ENCODE measurements at places on chromosomes 3 and 15. TPM values are rescaled to one million over a fixed set of nuclear protein-coding genes. Genes with fewer than 3 reads are reported as not detected.

CSPG4 gene
- 3.0 TPM for total RNA-seq

ANKUB1 gene
- not detected for total RNA-seq

CPNE9 gene
- 4.4 TPM for total RNA-seq

LTK gene
- total RNA-seq = 0.38 TPM

DNA sequence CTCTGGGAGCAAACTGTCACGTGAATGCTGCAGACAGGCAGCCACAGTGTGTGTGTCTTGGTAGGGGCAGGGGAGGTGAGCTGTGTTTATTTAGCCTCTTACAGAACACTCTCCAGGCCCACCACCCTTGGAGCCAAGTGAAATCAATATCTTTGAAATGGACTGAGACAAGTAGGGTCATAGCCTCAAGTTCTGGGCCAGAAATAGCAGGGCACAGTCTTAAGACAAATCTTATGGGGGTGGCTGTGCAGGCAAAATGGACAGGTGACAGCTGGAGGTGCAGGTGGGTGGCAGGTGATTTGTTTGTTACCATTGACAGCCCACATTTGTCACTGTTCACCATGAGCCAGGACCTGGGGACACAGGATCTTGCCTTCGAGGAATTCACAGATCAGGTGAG, 93.6 kb upstream of the NMNAT3 start:
- no peak for DNase-seq

DNA sequence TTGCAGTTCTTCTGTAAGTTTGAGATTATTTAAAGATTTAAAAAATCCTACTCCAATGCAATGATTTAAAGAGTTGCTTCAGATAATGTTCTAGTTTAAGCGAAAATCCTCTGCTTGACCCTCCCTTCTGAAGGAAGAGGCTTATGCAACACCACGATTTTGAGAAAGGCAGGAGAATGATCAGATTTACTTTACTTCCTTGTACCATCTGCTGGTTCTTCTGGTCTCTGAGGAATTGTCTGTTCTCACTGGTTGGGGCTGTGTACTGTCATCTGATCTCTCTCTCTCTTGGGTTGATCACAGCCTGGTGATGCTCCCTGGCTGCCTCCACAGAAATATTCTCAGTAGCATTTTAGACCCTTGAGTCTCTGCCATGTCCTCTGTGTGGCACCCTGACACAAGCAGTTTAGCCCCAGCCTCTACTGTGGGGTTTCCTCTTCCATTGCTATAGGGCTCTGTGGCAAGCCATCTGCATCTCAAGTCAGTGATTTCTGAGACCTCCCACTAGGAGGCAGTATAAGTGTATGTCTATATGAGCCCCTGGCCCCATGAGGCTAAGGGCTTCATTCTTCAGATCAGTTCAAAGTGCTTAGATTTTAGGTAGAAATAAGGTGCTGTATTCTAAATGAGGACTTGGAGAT, 50.8 kb upstream of the PLAAT1 start:
- DNase-seq = peak; percentile 60

DNA sequence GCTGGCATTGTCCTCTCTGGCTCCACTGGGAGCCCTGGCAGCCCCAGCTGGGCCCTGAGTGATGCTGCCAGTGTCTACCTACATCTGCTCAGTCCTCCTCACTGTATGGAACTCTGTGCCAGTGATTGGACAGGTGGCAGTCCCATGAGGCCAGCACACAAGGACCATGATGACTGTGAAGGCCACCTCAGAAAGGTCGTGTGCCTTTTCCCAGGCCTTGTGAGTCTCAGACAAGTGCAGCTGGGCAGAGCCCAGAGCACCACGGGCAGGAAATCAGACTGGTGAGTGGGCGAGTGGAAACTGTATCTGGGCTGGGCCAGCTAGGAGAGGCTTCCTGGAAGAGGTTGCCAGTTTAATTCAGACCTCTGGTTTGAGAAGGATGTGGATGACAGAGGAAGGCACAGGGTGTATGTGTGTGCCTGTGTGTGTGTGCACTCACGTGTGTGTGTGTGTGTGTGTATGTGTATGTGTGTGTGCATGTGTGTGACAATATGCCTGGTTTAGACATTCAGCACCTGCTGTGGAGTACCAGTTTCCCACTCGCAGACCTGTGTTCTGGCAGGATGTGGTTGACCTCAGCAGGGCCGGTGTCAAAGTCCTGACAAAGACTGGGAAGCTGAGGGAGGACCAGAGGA, 7.0 kb downstream of the MAPKAPK3 start:
- no peak for DNase-seq

DNA sequence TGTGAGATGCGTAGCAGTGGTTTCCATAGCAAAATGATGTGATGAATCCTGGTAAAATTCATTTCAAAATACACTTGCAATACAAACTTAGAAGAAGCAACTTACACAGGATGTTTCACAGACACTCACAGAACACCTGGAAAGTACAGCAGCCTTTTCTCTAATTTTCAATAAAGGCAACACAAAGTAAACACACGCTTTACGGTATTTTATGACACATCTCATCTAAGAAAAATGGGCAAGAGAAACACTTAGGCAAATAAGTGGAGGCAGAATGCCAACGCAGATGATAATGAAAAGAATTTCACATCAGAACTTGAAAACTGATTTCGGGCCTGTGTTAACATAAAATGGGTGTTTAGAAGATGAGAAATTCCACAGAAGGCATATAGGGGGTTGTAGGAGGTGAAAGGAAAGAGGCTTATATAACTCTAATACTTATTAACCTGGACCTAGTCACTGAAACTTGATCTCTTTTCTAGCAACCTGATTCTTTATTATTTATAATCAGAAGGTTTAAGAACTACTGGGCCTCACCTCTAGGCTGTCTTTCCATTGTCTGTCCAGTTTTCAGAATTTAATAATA, 25.6 kb upstream of the MAP3K13 start:
- DNase-seq = no peak

GRCh38 chr15:90154861-90155626, 46.1 kb upstream of the SEMA4B start:
- DNase-seq = no peak

GRCh38 chr15:72196409-72197040, 1.1 kb downstream of the GRAMD2A start:
- no peak for DNase-seq

DNA sequence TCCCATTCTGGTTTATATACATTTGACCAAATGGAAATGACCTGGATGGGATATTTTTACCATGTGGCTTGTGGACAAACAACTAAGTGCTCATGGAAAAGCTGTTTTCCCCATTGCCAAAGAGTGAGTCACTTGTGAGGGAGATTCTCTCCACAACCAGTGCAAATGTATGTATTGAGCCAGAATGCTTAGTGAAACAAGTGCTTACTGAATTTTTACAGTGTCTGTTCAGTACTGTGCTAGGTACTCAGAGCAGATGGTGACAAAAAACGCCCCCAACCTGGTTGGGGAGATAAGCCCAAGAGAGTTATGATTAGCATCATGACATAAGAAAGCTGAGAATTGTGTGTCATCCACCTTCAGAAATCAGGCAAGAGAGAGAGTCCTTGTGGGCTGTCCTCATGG, 2.3 kb downstream of the CHP1 start:
- DNase-seq = no peak

DNA sequence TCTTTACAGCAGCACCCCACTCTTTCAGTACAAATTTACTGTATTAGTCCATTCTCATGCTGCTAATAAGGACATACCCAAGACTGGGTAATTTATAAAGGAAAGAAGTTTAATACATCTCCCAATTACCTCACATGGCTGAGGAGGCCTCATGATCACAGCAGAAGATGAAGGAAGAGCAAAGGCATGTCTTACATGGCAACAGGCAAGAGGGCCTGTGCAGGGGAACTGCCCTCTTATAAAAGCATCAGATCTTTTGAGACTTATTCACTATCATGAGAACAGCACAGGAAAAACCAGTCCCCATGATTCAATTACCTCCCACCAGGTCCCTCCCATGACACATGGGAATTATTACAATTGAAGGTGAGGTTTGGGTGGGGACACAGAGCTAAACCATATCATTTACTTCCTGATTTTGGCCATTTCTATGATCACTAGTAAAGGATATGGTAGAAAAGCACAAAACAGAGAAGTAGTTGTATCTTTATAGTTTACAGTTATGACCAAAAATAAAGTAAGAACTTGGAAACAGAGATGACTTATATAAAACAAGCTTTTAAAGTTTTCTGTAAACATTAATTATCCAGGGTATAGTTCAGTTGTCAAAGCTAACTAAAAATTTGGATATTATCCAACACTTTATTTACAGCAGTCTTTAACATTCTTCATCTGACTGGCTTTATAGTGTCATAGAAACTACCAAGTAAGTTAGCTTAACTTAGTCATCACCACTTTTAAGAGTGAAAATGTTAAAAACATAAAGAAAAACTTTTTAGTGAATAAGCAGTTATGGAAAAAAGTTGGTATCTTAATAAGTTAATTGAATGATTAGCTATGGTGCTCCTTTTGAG, 40.2 kb downstream of the P2RY1 start:
- DNase-seq = no peak

DNA sequence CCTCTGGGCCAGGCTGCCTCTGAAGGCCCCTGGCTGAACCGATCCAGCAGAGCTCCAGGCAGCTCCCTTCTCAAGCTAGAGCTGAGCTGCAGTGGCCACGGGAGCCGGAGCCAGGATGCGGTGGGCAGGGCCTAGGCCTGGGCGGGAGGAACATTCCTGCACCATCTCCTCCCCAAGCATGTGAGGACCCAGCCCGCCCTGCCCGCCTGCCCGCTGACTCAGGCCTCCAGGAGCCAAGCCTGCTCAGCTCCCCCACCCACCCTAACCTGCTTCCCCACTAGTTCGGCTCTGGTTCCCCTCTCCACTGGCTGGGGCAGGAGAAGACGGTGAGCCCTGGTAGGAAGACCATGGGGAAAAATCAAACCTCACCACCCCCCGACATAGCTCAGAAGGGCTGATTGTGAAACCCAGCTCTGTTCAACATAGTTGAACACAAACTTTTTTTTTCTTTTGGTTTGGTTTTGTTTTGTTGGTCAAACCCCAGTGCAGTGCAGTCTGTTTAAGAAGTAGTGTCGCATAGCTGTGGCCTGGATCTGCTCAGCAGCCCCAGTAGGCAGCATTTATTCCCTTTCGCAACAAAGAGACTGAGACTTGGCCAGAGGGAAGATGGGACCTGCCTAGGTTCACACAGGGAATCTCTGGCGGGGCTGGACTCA, 13.5 kb downstream of the SNX33 start:
- peak; percentile 36 for DNase-seq

DNA sequence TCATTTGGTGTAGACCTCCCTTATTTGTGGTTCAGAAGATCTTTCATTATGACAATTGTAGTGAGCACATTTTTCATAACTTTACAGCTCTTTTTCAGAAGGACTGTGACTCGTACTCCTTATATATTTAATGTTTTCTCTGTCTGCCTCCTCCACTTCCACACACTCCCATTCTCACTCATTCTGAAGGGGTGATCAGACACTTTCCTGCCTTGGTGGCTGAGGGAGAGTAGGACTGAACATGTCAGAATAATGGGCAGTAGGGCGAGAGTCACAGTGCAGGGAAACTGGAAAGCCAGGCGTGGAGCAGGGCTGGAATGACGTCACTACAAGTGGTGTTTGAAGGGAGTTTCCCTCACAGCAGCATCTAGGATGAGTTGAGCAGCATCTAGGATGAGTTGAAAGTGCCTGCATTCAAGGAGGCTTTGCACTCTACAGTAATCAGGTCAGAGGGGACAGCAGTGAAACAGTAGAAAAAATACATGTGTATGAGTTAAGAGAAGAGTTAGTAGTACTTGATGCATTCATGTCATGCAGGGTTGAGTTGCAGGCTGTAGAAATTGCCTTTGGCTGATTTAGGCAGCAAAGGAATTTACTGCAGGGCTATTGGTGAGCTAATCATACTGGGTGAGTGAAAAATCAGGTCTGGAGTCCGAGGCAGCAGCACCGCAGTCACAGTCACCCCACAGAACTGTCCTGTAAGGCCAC, 36.3 kb upstream of the FBXL22 start:
- DNase-seq = no peak

- DNase-seq = no peak
Observed at GRCh38 chr3:86176445-86176784, 814.5 kb downstream of the VGLL3 start.

Measured in H1 (cell line).